ENCODE measurements at places on chromosomes 4 and X.

DNA sequence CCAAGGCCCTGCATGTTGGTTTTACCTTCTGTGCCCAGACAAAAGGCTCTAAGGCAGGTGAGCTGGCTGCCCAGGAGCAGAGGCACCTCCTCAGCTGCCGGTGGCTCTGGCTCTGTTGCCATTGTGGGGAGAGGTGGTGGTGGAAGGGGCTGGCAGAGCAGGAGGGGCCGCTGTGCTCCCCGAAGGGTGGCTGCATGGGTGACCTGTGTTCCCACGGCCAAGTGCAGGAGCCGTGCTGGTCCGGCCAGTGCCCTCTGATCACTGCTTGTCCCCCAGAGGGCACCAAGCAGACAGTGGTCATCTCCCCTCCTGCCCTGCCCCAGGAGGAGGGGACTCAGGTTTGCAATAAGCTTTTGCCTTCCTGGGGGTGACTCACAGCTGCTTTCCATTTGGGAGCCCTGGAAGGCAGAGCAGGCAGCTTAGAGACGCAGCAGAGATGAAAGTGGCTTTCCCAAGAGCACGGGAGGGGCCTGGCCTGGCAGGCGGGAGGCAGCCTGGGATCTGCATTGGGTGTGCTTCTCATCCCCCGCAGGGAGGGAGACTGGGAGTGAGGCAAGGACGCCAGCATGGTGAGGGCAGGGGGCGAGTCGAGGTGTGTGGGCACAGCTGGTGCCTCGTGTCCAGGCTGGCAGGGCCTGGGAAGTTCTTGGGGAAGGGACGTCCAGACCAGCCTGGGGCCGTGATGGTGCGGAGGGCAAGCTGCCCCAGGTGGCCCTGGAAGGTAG, 28.7 kb downstream of the DOK7 start:
- no peak for DNase-seq

DNA sequence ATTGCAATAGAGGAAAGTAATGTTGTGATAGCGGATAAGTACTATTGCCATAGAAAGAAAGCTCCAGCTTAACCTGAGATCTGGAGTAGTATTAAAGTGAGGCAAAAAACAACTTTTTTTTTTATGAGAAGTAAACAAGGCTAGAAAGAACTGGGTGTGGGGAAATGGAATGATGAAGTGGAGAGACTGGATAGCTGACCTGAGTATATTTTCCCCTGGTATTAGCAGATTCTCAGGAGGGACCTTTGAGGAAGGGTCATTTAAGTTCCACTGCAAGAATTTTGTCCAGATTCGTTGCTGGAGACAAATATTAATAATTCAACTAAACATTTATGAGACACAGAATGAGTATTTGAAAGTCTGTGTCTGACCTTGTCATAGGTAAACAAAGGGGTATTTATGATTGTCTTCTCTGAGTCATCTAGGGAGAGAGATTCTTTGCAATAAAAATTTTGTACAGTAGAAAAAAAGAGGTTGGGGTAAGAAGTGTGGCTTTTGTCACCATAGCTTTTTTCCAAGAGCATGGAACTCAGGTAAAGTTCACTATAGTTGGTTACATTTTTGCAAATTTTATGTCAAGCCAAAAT, 2095.9 kb downstream of the ARAP2 start:
- no peak for DNase-seq

GRCh38 chrX:19382555-19383145, 38.9 kb downstream of the PDHA1 start:
- peak; percentile 46 for DNase-seq

DNA sequence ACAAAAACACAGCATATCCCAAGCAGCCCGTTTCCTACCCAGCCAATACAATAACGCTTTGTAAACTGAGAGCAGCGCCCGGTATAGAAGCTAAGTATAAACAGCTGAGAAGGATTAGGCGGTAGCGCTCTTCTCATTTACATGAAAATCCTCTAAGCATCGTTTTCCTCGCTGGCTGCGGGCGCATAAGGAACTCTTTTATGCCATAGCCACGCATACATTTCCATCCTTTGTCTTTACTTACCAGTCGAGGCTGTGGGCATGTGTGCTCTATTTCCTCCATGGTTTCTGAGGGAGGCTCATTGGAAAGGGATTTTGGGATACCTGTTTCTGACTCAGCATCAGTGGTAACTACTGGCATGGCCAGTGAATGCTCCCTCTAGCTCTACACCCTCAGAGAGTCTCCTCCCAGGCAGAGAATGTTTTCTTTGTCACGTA, 383 bp downstream of the PCYT1B start:
- no peak for DNase-seq

GRCh38 chr4:152014280-152014679, 253.5 kb upstream of the GATB start:
- DNase-seq: peak; percentile 35

GRCh38 chr4:41134581-41134980, 79.8 kb downstream of the APBB2 start:
- no peak for DNase-seq

DNA sequence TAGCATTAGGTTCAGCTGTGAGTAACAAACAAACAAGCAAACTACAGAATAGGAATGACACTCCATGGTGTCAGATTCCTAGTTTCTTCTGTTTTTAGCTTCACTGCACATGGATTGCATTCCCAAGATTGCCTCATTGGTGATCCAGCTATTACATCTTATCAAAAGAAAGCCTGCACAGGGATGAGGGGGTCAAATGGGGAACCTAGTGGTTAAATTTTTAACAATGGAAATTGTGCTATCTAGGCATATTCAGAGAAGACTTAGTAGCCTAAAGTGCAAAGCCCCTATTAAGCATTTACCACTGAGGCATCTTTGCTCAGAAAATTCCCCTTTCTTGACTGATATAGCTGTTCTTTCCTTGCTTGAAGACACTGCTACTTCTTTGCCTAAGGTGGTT, 3.9 kb upstream of the TTC29 start:
- no peak for DNase-seq

DNA sequence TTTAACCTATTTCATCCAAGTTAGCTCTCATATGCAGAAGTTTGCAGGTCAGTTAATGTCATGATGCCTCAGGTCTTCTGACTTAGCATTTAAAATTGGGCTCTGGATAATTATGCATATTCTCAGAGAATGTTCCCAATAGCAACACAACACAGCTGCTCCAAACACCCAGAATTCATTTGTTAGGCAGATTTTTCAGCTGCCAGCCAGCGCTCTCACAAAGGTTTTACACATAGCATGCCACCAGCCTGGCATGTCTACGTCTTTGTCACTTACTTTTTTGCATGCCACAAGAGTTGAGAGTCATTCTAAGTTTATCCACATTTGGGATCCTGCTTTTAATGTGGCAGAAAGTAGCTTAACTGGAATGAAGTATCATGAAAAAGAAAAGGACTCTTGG, 84.8 kb downstream of the LIMCH1 start:
- no peak for DNase-seq

DNA sequence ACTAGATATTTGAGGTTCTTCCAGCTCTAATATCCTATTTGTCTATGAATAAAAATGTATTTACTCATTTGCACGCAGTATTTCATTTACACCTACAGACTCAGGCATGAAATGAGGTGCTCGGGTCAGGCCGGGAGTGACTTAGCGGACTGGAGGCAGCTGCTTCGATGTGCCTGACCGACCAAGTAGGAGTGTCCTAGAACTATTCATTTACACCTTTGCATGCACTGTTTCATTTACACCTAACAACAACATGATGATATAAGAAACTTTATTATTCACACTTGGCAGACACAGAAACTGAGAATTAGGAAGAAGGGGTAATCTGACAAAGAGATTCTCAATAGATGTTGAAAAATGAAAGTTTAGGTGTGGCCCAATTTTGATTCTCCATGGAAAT, 28.7 kb upstream of the FAT1 start:
- no peak for DNase-seq

- DNase-seq: no peak
Measured at GRCh38 chrX:44234541-44234940, 108.9 kb downstream of the EFHC2 start.

DNA sequence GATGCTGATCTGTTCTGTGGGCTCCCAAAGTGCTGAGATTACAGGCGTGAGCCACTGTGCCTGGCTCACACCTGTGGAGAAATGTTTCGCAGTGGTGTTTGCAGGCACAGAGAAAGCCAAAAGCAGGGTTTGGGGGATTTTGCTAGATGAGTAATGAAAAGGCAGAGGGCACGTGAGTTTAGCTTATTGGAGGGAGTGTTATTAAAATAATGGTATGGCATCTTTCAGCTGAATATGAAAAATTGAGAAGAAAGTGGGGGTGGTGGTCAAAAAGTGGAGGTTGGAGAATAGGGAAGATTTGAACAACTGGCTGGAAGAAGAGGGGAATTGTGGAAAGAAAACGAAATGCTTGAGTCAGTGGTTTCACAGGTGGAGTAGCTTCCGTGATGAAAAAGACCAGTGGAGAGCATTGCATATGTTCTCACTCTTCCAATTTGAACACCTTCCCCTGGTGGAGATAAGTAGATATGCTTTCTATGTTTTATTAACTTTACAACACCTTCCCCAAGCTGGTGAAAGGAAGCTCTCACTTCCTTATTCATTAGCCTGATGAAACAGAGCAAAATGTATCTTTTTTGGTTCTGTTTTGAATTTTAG, 1.1 kb upstream of the CHST7 start:
- no peak for DNase-seq

DNA sequence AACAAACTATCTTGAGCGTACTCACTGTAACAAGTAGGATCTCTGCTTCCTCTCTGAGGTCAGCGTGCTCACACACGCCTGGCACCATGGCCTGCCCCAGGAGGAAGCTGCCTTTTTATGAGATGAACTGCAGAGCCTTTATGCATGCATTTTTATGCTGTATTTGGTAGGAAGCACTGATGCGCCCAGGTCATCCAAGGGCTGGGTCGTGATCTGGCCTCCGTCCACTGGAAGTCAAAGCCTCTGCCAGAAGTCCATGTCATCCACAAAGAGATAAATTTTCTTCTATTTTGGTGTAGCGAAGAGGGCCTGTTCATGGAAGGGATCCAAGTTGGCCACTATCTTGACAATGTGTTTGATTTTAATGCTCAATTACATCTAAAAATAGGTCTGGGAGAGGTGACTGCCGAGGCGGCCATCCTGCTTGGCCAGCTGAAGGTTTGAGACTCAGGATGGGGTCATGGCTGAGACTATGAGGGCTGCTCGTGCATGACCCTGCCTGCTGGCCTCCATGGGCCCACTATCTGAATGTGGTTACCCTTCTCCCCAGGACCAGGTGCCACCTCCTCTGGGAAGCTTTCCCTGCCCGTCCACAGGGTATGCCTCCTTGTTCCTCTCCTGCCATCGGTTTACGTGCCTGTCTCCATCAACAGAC, 50.3 kb downstream of the HTRA3 start:
- DNase-seq: no peak

GRCh38 chr4:6916069-6916586, 6.5 kb downstream of the TBC1D14 start:
- no peak for DNase-seq

All from activated CD4-positive, alpha-beta T cell treated with anti-CD3 and anti-CD28 coated beads for 24 hours (primary cell).